NCI-H524 (cell line): ENCODE measurements at places on chromosomes 11 and 22.

- peak; percentile 70 for DNase-seq
Observed at GRCh38 chr11:62054484-62055121, 69.2 kb upstream of the INCENP start.

DNA sequence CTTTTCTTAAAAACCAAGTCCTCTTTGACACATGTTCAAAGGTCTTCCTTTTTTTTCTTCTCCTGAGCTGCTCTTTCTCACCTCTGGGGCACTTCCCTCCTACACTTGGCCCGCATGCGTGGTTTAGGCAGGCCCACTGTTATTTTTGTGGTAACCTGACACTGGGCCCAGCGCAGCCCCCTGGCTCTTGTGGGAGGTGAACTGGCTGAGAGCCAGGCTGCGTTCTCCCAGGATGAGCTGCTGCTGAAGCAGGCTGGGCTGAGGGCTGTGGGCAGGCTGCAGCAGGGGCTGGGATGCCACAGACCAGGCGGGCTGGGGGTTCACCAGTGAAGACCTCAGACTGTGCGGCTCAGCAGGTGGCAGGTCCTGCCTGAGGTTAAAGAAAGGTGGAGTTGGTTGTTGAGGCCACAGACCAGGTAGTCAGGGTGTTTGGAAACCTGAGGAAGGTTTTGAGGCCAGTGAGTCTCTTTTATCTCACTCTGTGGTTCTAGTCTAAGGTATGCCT lies 72.4 kb downstream of the TEAD1 start:
- DNase-seq: peak; percentile 93

DNA sequence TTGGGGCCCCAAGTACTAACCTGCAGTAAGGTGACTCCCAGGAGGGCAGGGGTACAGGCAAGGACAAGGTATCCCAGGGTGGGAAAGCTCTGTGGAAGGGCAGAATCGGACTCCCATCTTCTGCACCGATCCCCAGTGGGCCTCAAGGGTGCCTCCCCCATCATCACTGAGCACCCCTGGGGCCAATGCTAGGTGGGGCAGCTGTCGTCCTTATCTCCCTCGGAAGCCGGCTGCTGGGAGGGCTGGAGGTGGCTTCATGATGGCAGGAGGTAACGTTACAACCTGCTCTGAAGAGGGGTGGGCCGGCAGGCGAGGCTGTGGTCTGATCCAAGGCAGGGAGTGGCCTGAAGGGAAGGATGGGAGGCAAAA lies 87.6 kb upstream of the LINC01488 start:
- DNase-seq: no peak

- DNase-seq: no peak
Observed at GRCh38 chr11:21912285-21912684, 280.6 kb upstream of the ANO5 start.

- no peak for DNase-seq
Observed at GRCh38 chr22:39906207-39906606, 5.3 kb downstream of the GRAP2 start.

DNA sequence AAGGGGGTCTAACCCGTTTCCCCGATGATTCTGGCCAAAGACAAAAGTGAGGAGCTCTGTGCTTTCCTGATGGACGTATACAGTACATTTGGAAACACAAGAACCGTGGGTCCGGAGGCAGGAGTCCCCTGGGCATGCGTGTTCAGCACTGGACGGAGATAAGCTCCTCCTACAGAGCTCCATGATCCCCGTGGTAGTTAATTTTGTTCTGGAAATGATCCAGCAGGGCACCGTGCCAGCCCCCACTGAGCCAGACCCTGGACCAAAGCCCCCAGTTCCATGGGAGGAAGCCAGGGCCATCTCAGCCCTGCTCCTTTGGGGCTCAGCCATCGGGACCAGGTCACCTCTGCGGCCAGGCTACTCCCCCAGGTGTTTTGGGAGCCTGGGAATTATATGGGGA lies 83.3 kb downstream of the TRMU start:
- DNase-seq: no peak

DNA sequence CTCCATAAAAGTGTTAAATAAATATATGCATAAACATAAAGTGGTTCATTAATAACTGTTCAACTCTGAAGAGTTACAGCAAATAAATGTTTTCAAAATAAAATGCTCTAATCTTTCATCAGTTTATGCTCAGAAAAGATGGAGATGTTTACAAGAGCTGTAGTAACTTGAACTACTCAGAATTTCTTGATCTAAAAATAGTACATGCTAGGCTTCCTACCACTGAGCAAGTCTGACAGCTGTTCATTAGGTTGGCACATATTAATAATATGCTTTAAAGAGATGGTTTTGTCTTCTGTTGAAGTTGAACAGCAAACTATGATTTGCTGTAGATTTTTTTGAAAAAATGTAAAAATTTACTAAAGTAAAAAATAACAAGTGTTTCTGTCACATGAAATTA lies 10.8 kb upstream of the SLN start:
- DNase-seq: peak; percentile 17

- DNase-seq: no peak
Observed at GRCh38 chr11:94924171-94924572, 49.2 kb downstream of the CWC15 start.

DNA sequence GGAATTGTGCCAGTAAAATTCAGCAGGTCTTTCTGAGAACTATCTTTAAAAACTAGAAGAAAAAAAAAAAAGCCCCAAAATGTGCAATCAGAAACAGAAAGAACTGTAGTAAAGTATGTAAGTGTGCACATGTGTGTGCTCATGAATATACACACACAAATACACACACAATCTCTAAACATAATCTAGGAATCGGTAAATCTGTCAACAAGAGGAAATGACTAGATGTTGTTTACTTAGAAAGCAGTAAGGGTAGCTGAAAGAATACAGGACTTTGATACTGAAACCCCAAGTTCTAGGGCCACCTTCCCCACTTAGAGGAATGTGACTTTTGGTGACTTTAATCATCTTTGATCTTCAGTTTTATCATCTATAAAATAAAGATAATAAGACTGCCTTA lies 13.2 kb downstream of the UEVLD start:
- DNase-seq: no peak

DNA sequence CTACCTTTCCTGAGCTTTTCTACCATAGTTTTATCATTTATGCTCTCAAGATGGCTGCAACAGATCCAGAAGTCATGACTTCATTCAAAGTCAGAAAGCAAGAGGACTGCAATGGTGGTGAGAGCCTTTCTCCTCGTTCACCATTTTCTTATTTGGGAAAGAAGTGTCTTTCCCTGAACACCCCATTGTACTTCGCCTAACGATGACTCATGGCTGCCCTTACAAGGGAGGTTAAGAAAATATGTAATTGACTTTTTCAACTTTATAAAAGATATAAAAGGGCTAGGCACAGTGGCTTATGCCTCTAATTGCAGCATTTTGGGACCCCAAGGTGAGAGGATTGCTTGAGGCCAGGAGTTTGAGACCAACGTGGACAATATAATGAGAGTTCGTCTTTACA lies 541.7 kb downstream of the METTL15 start:
- DNase-seq: no peak

DNA sequence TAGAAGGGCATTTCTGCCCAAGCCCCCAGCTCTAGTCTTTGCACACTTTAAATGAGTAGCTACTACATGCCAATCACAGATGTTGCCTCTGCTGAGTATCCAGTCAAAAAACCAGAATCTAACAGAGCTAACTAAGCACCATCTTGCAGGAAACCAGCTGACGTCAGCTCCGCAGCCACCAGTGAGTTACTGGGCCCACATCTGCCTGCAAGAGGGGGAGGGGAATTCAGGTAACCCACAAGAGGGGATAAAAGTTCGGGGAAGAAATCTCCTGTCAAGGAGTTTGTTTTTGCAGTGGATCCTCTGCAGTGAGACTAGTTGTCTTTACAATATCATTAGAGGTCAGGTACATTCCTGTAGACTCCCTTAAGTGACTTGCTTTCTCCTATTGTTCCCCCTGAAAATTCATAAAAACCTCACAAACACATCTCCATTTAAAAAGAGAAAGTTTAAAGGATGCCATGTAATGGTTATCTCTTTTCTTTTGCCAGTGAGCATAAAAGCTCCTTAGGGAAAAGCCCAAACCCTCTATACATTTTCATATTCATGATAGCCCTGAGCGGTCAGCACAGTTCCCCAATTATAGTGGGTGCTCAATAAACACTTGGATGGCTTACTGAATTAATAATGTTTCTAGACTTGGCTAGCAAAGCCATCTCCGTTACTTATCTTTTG lies 9.3 kb downstream of the CD44 start:
- no peak for DNase-seq

GRCh38 chr22:36366291-36366708 lies 21.5 kb downstream of the MYH9 start:
- no peak for DNase-seq

GRCh38 chr22:37661160-37661924 lies 2.8 kb downstream of the PDXP start:
- peak; percentile 89 for DNase-seq

- peak; percentile 47 for DNase-seq
Observed at GRCh38 chr11:15707971-15708370, 593.2 kb downstream of the INSC start.

DNA sequence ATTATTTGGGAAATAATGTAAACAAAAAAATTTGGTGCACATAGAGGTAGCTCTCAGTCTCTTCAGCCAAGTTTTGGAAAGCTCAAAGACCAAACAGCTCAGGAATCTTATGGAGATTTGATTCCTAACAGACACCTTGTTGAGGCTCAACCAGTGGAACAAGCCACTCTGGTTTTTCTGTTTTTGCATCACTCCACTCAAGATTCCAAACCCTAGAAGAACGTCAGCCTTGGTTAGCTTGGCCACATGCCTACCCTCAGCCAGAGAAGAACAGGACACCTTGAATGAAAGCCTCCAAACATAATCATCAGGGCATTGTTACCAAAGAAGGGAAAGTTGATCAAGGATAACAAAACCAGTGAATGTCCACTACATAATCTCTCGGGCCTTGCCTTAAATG lies 3.8 kb upstream of the SMCO4 start:
- no peak for DNase-seq

DNA sequence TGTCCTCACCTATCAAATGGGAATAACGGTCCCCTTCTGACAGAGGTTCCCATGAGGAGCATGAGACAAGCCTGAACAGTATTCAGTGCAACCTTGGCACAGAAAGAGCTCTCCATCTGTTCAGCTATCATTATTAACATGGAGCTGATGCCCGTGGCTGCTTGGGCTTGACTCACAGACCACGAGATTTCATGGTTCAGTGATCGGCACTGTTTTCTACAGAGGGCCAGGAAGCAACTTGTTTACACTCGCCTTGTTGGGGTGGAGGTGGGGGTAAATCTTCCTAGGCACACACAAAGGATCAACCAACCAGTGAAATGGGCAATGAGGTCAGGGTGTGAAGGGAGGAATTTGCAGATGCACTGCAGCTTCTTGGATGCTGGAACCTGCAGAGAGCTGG lies 88.2 kb downstream of the CWC15 start:
- DNase-seq: peak; percentile 0

DNA sequence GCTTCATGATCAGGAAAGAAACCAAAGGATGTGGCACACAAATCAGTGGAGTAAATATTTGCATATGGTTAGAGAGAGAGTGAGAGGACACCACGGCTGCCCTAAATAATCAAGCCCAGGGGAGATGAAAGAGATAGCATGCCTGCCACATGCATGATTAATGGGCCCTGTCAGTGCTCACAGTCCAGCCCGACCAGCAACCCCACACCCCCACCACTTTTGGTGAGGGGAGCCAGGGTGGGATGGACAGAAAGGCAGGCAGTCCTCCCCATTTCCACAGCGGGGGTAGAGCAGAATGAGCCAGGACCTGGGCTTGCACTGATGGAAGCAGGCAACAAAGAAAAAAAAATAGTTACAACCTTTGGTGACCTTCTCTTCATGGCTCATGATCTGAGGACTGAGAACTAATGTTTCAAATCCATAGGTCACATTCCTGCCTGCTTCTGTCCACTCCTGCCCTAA lies 545.0 kb downstream of the ETS1 start:
- no peak for DNase-seq

DNA sequence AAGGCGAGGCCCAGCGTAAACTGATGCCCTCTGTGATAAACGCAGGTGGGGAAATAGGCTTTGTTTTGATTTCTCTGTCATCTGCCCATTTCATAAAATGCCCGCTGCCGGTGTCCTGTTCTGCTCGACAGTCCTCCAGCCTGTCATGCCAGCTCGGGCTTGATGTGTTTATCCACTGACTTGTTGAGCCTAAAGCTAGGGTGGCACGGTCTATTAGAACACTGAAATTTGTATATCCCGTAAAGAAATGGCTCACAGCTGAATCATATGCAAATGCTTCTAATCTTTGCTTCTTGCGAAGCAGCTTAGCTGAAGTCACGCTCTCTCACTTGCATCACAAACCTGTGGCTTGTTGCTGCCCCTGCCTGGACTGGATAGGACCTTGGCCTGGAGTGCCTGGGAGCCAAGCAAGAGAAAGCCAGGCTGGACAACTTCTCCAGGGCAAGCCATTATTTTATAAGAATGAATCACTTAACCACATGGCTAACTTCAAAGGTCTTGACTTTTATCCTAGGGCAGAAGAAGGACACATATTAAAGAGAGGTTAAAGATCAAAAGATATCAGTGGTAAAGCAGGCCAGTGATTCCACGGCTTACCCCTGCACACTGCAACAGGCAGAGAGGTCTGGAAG lies 33.1 kb downstream of the EHF start:
- no peak for DNase-seq

DNA sequence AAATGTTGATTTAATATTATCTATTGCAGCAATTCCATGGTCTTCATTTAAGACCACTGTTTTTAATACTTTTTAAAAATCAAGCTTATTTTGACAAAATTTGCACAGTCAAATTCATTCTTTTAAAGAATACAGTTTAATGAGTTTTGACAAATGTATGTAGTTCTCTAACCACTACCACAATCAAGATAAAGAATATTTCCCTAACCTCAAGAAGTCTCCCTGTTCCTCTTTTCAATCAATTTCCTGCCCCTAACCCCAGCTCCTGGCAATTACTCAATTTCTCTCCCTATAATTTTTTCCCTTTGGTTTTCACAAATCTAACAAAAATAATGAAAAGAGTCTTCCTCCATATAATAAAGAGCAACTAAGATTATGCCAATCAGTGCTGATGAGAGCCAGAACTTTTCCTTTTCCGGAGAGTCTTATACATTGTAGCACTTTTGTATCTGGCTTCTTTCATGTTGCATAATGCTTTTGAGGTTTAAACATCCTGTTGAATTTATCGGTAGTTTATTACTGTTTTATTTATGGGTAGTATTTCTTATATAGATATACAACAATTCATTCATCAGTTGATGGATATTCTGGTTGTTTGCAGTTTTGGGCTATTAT lies 231.7 kb downstream of the AASDHPPT start:
- DNase-seq: no peak

DNA sequence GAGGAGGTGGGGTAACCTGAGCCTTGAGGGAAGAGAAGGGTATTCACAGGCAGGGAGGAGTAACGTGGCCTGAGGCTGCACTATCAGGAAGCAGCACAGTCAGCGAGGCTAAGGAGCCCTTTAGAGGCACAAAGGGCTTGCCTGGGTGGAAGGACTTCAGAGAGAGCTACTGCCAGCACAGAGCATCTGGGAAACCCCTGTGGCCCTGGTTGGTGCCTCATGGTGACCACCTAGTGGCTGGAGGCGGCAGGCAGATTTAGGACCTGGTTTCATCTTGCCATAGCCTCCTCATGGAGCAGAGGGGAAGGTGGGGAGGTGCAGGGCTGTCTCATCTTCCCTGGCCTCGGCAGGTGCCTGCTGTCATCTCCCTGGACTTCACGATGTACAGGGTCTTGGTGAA lies 64.5 kb downstream of the MPPED1 start:
- DNase-seq: peak; percentile 42

- DNase-seq: peak; percentile 34
Observed at GRCh38 chr11:48013269-48013901, 33.0 kb downstream of the PTPRJ start.

GRCh38 chr22:30205281-30206115 lies 41.1 kb downstream of the LIF start:
- no peak for DNase-seq
